Fibroblast of upper back skin (primary cell): ENCODE measurements at places on chromosomes 4 and X.

DNA sequence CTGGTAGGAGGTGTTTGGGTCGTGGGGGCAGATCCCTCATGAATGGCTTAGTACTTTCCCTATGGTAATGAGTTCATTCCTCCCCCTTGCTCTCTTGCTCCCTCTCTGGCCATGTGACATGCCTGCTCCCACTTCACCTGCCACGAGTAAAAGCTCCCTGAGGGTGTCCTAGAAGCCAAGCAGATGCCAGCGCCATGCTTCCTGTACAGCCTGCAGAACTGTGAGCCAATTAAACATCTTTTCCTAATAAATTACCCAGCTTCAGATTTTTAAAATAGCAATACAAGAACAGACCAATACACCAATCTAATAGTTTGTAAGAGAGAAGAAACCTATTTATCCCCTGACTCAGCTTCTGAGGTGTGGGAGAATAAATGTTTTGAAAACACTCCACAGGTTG, 60.5 kb downstream of the FGFBP1 start:
- DNase-seq, result no peak

GRCh38 chr4:140252141-140252741, 98.3 kb upstream of the MAML3 start:
- peak; percentile 35 for DNase-seq

DNA sequence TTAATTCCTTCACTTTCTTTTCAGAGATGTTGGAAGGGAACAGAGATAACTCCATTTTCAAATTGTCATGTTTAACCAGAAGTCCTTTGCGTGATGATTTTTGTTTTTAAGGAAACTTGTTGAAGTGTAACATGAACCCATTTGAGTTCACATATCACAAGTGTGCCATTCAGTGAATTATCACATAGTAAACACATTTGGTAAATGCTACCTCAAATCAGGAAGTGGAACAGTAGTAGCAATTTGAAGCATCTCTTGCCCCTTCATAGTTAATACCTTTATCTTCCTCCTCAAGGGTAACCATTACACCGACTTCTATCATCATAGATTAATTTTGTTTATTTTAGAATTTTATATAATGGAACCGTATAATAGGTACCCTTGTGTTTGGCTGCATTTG, 35.8 kb downstream of the KDM6A start:
- no peak for DNase-seq

- no peak for DNase-seq
Measured at GRCh38 chr4:16006771-16007446, 43.9 kb upstream of the FGFBP2 start.

DNA sequence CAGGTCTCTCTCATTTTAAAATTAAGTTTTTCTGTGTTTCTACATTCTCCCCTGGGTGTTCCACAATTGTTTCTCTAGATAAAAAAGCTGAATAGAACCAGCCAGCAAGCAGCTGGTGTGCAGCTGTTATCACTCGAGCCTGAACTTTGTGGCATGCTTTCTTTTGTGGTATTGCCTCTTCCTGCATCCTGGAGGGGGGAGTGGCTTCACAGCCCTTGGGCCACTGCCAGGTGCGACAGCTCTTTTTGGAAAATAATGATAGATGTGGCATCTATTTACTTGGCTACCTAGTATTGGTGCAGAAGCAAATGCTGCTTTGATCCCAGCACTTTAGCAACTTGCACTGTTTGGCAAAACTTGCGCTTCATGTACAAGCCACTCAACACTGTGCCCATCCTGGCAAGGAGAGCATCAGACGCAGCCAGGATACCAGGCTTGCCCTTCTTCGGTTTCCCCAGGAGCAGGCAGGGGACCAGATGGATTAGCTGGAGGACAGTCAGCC, 69.4 kb downstream of the HMGB2 start:
- DNase-seq, result peak; percentile 78

DNA sequence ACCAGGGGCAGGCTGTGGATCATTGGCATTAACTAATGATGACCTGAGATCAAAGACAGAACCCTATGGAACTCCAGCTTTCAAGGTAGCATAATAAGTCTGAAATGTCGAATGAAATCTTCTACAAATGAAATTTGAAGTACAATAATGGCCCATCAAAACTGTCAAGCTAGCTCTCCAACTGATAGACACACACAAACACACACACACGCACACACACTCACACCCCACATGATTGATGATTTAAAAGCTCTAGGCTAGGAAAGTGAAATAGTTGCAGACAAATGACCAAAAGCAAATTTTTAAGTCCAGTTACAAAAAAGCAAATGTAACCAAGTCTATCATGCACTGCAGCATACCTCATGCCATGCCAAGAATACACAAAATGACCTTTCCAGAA, 655.7 kb downstream of the C4orf33 start:
- no peak for DNase-seq

- no peak for DNase-seq
Measured at GRCh38 chrX:16678689-16679088, 28.7 kb downstream of the S100G start.

GRCh38 chr4:109735566-109736365, 5.9 kb upstream of the PLA2G12A start:
- DNase-seq, result peak; percentile 9

DNA sequence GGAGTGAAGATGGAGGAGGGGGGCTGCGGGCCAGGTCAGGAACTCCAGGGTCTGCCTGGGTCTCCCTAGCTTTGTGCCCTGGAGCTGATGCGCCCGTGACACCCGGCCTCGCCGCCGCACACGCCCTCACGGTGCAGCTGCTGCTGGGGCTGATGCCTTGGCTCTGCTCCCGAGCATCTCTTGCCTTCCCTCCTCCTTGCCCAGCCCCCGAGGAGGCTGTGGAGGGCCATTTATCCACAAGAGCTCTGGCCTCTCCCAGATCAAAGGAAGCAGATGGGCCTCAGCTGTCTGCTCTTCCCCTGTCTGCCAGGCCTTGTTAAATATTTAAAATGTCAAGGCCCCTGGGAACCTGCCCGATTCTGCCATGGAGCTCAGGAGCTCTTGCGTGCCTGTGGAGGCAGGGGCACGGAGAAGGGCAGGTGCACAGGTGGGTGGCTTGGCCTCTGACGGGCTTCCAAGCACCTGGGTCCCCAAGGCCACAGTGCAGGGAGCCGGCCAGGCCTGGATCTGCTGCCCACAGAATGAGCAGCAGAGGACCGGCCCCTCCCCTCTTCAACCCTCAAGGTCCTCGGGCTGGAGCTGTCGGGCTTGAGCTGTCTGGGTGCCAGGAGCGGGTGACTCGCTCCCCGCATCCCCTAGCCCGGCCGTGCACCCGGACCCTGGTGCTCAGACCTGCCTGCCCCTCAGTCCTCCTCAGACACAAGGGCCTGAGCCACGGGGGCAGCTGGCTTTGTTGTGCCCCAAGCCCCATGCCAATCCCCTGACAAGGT, 20.3 kb downstream of the ATP2B3 start:
- no peak for DNase-seq

GRCh38 chr4:118284169-118284568, 68.6 kb downstream of the PRSS12 start:
- DNase-seq, result no peak

- no peak for DNase-seq
Measured at GRCh38 chr4:96406742-96407141, 566.8 kb downstream of the PDHA2 start.

GRCh38 chr4:98508829-98509598, 149.4 kb downstream of the TSPAN5 start:
- no peak for DNase-seq

DNA sequence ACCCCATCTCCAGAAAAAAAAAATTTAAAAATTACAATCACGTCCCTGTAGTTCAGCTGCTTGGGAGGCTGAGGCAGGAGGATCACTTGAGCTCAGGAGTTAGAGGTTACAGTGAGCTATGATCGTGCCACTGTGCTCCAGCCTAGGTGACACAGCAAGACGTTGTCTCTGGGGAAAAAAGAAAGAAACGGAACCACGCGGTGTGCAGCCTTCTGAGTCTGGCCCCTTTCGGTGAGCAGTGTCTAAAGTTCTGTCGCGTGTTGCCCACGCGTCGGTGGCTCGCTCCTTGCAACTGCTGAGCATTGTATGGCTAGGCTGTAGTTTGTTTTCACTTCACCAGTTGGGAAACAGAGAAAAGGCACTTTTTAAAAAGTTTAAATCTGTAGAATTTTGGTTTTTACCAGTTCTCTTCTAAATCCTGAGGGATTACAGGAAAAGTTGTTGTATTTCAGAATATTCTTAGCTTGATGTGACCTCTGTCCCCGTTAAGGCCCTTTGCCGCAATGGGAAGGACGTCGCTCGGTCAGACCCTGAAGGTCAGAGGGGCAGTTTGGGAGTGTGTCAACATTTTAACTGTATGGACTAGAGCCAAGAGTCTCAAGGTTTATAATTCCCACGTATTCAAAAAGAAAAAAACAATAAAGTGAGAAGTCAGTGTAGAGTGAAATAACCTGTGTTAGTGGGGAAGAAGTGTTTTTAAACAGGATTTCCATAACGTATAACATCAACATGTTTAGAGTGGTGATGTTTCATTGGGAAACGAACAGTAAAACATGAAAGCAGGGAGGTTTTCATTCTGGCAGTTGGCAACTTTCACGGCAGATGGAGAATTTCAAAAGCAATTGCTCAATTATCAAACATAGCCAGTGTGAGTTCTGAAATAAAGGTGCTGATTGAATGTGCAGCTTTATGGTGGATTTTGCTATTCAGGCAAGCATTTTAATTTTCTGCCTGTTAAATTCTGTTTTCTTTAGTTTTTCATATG, 45.8 kb upstream of the MSANTD1 start:
- DNase-seq, result no peak

GRCh38 chrX:20399728-20400414, 133.2 kb upstream of the RPS6KA3 start:
- DNase-seq, result no peak

GRCh38 chr4:15130441-15130840, 128.2 kb downstream of the CPEB2 start:
- no peak for DNase-seq

DNA sequence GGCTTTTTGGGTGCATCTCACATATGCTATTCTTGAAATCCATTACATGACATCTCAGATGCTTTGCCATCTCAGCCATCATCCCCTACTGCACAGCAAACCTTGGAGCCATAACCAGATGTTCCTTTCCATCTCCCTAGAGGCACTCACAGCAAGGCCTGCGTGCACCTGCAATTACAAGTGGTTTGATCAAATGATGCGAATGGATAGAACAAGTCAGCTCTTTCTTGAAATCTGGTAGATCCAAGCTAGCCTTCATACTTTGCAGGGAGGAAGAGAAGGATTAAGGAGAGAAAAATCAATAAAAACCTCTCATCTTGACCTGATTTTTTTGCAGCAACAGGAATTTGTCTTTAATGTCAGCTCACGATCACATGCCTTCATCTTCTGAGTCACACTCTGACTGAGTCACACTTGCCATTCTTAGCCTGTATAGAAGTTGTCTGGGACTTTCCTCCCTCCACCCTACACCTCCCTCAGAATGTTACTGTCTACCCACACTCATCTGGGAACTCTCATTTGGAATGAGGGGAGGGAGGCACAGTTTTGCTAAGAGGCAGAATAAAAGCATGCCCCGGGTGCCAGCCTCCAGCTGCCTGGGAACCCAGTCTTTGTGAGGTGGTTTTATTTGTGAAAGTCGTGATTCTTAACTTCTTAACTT, 11.9 kb upstream of the TRIML1 start:
- DNase-seq, result peak; percentile 86

GRCh38 chrX:130176354-130176776, 4.6 kb downstream of the RAB33A start:
- DNase-seq, result no peak

- DNase-seq, result peak; percentile 32
Measured at GRCh38 chr4:86977621-86978184, 42.9 kb downstream of the AFF1 start.

GRCh38 chr4:175246941-175247340, 328.8 kb downstream of the ADAM29 start:
- peak; percentile 23 for DNase-seq

GRCh38 chr4:137819964-137820383, 287.7 kb upstream of the PCDH18 start:
- peak; percentile 71 for DNase-seq

- no peak for DNase-seq
Measured at GRCh38 chr4:86439293-86439692, 79.4 kb upstream of the MAPK10 start.

- no peak for DNase-seq
Measured at GRCh38 chr4:38671592-38671940, 7.6 kb downstream of the KLF3 start.

- DNase-seq, result no peak
Measured at GRCh38 chr4:156503119-156503518, 468.5 kb downstream of the PDGFC start.

- no peak for DNase-seq
Measured at GRCh38 chr4:104795264-104795939, 300.7 kb upstream of the CXXC4 start.

DNA sequence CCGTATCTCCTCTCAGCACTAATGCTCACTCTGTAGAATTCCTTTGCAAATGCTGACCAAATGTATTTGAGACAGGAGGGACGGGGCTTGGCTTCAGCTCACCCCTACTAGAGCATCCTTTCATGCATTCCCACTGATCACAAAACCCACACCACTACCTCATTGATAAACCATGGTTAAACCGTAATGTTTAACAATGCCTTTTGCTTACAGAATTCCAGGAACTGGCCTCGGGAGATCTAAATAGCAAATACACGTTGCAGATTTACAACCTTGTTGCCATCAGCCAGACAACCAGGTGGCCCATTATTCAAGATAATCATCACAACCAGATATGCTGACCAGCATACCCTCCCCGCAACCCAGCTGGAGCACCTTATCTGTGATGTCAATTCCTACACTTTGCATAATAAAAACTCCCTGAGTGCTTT, 391.9 kb downstream of the KCTD8 start:
- DNase-seq, result no peak
